Activated T-helper 9 cell treated with anti-CD3 and anti-CD28 coated beads, Interleukin-2, amount 50 U/mL, for 16 hours (primary cell): ENCODE measurements at places on chromosomes 6 and 20.

GRCh38 chr6:72579865-72580264 lies 42.0 kb upstream of the KCNQ5 start:
- no peak for DNase-seq

DNA sequence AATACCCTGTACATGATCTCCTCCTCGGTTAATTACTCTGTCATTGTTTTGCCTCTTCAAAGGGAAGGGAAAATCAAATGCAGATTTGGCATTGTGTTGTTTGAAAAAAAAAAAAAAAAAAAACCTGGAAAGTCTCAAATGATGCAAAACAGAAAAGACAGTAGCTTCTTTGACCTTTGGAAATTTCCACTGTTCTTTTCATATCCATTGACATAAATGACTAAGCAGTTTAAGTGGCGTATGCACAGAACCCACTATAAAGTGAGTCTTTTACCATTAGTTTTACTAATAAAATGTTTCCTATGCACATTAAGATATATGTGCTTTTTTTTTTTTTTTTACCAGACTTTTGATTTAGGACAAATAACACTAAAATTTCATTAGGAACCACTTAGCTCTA lies 704.3 kb downstream of the TFAP2A start:
- no peak for DNase-seq

DNA sequence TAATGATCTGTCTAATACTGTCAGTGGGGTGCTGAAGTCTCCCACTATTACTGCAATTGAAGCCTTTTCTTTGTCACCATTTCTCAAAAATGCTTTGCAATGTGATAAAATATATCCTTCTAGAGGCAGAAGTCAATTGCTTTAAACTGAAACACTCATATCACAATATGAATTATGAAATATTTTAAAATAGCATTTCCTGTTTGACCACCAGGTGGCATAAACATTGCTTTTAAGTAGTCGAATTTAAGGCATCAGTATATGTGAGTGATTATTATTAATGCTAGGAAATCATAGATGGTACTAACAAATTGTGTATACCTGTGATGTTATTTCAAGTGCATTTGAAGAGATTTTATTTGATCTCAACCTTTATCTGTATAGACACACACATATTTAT lies 87.5 kb downstream of the MEI4 start:
- DNase-seq = no peak

DNA sequence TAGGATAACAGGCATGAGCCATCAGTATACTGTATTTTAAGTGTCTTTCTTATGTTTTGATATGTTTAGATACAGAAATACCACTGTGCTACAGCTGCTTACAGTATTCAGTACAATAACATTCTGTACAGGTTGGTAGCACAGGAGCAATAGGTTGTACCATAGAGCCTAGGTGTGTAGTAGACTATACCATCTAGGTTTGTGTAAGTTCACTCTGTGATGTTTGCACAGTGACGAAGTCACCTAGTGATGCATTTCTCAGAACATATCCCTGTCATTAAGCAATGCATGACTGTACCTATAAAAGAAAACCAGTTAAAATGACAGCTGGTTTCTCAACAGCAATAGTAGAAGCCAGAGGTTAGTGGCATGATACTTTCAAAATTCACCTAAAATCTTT lies 3.0 kb upstream of the ZBTB24 start:
- DNase-seq = no peak

DNA sequence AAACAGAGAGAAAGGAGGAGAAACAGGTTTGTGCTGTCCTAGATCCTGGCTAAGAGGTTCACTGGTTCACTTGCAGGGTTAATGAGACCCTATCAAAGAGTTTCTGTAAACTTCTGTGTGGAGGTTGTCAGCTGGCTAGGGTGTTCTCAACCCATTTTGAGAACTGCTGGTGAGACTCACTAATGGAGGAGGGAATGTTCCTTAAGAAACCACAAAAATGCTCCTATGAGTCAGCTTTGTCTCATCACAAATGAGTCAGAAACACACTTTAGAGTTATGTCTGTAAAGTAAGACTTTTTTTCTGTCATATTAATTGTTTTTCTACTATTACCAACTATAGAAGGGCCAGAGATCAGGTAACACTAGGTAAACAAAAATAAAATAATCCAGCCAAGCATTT lies 884.4 kb downstream of the PHF3 start:
- no peak for DNase-seq
